Stimulated activated CD8-positive, alpha-beta memory T cell treated with anti-CD3 and anti-CD28 coated beads, Interleukin-4, amount 100 ng/mL, for 1 hour (primary cell): ENCODE measurements at places on chromosomes 7 and 10.
A peak's percentile ranks its signal among the peaks of the same experiment; 100 is the strongest.

GRCh38 chr7:139735912-139736595 lies 41.7 kb downstream of the HIPK2 start:
- DNase-seq, result no peak

DNA sequence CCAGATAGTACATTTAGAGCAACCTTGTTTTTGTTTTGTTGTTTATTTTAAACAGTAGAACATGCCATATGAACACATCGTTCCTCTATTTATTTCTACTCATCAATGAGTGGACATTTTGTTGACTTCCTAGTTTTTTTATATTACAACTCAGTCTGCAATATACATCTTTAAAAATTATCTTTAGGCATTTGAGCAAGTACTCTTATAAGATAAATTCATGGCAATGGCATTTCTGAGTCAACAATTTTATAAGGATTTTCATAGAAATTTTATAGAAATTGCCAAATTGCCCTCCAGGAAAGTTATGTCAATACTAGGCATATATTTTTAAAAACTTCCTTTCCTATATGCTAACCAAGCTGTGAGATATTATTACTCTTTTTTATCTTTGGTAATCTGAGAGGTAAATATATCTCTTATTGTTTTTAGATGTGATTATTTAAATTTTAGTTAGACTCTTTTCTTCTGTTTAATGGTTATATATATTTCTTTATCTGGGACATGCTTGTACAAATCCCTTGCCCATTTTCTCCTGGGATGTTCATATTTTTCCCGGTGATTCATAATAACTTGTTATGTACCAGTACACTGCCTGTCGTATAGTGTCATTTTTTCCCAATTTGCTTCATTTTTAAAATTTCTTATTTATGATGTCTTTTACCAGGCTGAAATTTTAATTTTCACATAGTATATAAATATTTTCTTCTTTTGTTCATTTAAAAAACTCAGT lies 50.5 kb downstream of the FZD1 start:
- no peak for DNase-seq

DNA sequence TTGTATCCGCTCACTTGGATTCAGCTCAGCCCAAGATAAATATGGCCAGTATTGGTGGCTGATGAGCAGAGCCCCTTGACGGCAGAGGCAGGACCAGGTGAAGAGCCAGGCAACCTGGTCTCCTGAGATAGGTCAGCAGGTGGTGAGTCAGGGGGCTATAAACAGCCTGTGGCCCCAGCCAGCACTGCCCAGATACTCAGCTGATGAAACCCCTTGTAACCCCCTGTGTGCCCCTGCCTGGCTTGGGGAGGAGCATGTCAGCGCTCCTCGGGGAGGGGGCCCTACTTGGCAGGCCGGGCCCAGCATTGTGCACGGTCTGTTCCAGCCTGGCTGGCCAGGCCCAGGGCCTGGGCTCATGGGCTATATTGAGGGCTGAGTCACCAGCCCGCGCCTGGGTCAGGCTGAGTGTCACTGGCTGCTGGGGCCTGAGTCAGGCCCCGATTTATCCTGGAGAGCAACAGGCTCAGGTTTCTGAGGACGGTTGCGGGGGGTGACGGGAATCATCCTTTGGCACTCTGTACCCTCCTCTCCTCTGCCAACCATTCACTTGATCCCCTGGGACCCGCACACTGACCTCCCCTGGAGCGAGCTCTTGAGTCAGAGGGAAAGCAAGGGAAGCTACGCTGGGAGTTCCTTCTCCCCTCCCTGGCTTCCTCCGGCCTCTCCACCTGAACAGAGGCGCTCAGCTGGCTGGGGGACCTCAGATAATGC lies 2.8 kb upstream of the FLNC start:
- no peak for DNase-seq

- no peak for DNase-seq
Measured at GRCh38 chr7:27119412-27119911, 11.1 kb downstream of the HOXA4 start.

- no peak for DNase-seq
Measured at GRCh38 chr10:3782451-3783315, 2.3 kb downstream of the KLF6 start.

- DNase-seq, result peak; percentile 18
Measured at GRCh38 chr7:142557971-142558582, 191.2 kb upstream of the PRSS1 start.

DNA sequence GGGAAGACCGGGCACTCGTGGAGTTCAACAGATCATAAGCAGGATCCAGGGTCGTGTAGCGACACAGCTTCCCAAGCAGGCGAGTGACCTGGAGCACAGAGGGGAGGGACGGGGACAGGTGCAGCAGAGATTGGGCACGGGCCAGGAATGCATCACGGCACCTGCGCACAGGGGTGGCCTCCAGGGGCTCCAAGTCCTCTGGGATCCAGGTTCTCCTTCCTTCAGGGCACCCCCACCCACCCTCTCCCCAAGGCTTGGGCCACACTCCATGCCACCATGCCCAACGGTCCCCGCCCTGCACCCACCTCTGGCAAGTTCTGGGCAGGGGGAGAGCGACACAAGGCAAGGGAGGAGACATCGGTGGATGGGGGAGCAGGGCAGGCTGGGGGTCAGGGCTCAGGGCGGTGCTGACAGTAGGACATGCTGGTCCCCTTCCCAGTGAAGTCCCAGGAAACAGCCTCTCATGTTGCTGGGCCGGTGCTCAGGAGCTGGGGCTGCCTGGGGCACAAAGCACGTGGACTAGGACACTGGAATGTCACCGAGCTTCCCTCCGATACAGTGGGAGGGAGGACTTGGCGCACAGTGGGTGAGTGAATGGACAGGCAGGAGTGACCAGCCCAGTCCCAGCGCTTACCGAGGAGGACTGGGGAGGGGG lies 597.3 kb downstream of the PTPRN2 start:
- DNase-seq, result no peak

DNA sequence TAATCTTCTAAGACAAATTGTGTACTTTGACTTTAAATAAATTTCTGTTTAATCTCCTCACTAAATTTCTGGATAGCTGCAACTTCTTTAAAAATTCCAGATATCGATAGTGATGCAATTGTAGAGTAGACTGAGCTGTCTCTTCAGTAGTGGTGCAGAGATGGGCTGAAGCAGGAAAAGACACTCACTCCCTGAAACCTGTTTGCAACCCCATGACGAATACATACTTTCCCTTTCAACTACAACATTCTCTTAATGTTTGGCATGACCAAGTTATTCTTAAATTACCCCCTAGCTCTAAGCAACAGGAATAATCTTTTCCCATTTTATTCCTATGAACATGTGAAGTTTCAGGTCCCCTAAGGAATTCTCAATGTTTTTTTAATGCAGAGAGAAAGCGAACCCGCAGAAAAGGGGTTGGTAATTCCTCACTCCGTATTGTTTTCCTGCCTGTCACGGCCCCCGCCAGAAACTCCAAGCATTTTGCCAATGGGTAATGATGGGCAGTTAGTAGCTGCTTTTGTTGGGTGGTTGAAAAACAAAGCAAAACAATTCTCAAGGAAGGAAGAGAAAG lies 1.3 kb downstream of the THSD7A start:
- no peak for DNase-seq

DNA sequence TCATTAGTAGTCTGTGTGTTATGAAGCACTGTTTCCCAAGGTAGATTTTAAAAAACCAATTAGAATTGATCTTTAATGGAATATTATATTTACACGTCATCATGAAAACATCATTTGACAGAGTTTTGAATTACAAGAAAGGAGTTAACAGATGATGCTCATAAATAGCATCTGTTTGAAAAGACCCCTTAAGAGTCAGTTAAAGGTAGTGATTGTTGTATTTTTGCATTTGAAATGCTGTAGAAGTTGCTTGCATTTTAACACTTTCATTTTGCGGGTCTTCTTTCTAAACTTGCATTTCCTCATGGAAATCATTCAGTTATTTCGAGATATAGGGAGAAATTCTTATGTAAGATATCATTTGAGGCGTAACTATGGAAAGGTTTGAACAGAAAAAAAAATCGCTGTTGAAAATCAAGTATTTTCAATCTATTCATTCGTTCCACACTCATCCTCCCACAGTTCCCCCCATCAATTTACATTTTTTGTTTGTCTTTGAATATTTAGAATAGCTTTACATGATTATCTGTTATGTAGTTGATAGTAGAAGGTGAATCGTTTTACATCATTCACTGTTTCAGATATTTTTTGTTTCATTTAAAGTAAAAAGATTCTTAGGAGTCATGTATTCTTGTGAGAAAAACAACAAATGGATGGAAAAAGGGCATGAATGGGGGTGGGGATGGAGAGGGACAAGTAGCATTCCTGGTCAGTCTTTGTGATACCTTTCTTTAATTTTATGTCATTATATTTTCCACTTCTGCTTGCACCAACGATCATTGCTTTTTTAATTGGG lies 3.0 kb upstream of the SKIDA1 start:
- DNase-seq, result no peak

DNA sequence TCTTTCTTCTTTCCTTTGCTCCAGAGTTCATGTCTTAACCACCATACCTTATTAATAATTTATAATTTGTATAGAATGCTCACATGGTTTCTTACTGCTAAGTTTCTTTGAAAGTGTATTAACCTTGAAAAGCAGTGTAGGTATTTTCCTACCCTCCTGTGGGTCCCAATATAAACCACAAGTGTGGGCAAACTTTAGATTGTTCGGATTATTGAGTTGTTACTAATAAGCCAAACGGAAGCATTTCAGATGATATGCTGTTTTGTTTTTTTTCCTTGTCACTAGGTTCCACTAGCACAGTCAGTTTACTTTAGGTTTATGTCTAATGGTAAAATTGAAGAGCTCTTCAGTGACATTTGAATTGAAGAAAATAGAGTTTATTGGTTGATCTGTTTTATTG lies 10.2 kb downstream of the SSBP1 start:
- DNase-seq, result no peak

- no peak for DNase-seq
Measured at GRCh38 chr7:98998821-98999725, 120.7 kb downstream of the TRRAP start.

GRCh38 chr7:98626460-98627412 lies 9.7 kb downstream of the NPTX2 start:
- no peak for DNase-seq

DNA sequence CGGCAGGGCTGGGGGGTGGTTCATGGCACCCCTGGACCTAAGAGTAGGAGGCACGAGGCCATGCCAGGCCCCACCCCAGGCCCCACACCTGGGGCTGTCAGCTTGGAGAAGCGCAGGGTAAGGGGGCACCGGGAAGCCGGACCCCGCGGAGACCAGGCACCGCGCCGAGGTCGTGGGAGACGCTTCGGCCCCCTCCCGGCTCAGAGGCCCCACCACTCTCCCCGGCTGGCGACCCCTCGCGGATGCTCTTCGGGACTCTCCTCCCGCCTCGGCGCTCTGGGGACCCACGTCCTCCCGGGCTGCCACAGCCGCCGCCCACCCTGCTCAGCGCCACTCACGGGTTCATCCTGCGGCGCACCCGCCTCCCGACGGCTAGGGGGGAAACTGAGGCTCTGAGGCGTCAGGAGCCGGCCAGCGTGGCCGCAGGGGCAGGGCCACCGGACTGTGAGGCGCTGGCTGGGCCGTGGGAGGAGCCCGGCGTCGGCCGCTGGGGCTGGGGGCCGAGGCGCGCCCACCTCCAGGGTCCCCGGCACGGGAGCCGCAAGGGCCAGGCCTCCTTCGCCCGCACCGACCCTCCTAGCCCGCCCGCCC lies 25.9 kb downstream of the PDGFA start:
- no peak for DNase-seq

GRCh38 chr7:20748853-20749252 lies 37.8 kb downstream of the SP8 start:
- no peak for DNase-seq

- DNase-seq, result no peak
Measured at GRCh38 chr10:17237915-17238444, 9.9 kb downstream of the VIM start.

DNA sequence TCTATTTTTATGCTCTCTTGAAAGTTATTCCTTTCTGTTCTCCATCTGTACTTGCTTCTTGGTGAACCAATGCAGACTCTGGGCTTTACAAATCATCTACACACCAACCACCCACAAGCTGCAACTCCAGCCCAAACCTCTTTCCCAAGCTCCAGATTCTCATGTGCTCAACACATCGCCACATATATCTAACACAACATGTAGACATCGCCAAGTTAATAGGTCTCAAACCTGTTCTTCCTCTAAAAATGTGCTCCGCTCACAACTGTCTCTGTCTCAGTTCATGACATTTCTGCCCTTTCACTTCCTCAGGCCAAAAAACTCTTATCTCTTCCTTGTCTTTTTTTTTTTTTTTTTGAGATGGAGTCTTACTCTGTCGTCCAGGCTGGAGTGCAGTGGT lies 95.7 kb upstream of the EEPD1 start:
- DNase-seq, result no peak

GRCh38 chr10:25078658-25079431 lies 62.4 kb downstream of the THNSL1 start:
- no peak for DNase-seq

DNA sequence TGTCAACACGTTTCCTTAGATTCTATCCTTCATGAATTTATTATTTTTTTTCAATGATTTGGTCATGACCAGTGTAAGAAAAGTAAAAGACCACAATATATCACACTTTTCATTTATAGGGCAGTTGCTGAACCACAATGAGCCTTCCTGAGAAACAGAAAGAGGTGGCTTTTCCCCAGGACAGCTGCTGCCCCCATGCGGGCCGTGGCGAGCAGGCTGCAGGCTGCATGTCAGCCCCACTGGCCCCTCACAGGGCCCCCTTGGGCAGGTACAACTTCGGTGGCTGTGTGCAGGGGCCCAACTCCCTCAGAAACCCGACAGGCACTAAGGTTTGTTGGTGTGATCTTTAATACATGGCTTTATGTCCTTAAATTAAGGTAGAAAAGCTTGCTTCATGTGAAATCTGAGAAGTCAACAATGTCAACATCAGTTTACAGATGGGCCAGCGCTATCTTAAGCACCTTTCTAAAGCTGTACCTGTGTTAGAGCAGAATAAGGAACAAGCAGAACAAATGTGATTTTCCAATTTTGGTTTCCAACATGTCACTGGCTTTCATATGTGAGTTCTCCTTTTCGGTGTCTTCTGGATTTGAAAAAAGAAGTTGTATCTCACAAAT lies 10.6 kb downstream of the BEND7 start:
- no peak for DNase-seq

DNA sequence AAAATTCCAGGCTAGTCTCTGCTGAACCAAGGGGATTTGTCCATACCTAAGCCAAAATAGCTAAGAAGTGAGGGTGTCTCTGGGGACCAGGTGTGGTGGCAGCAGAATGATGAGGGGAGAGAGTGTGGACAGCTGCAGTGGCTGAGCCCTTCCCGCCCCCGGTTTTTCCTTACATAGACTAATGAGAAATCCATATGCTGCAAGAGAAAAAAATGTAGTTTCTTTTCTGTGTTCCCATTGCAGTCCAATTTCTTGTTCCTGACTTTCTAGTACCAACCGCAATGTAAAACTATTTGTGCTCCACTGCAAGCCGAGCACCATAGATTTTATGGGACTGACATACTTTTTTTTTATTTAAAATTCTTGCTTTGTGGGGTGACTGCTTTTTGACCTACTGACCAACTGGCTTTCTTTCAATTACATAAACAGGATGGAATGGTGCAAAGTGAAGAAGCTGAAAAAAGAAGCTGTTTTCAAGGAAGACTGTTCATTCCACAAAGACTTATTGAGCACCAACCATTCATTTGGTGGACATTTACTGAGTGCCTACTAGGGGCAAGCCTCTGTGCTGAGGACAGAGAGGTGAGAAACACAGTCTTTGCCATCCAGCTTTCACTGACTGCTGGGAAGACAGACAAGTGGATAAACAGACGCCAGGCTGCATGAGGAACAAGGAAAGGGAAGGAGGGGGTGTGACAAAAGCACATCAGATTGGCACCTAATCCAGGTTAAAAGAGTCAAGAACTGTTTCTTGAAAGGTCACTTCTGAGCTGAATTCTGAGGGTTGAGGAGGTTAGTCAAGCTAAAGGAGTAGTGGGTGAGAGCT lies 9.8 kb downstream of the CEP41 start:
- DNase-seq, result no peak
